Skeletal muscle cell (primary cell): ENCODE measurements at places on chromosomes 11 and 22.

DNA sequence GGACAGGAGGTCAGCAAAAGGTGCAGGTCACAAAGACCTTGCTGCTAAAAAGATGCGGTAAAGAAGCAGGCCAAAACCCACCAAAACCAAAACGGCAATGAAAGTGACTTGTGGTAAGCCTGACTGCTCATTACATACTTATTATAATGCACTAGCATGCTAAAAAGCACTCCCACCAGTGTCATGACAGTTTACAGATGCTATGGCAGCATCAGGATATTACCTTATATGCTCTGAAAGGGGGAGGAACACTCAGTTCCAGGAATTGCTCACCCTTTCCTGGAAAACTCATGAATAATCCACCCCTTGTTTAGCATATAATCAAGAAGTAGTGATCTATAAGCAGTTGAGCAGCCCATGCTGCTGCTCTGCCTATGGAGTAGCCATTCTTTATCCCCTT is 45.2 kb upstream of the SLC5A12 start:
- no peak for DNase-seq

GRCh38 chr11:111698852-111699559 is 67.2 kb downstream of the PPP2R1B start:
- DNase-seq = peak; percentile 46

- no peak for DNase-seq
Measured at GRCh38 chr11:119531056-119531455, 108.1 kb upstream of the THY1 start.

GRCh38 chr22:24120044-24120443 is 61.2 kb upstream of the SUSD2 start:
- DNase-seq = no peak

- no peak for DNase-seq
Measured at GRCh38 chr11:70694371-70694770, 296.0 kb downstream of the CTTN start.

GRCh38 chr11:130087294-130087926 is 17.7 kb downstream of the APLP2 start:
- no peak for DNase-seq

- no peak for DNase-seq
Measured at GRCh38 chr11:60899977-60900376, 6.4 kb downstream of the PRPF19 start.

GRCh38 chr11:119481667-119482400 is 58.9 kb upstream of the THY1 start:
- DNase-seq = no peak

GRCh38 chr22:45908961-45909360 is 68.0 kb downstream of the WNT7B start:
- DNase-seq = no peak

- DNase-seq = no peak
Measured at GRCh38 chr22:28900379-28900925, 17.1 kb downstream of the ZNRF3 start.

DNA sequence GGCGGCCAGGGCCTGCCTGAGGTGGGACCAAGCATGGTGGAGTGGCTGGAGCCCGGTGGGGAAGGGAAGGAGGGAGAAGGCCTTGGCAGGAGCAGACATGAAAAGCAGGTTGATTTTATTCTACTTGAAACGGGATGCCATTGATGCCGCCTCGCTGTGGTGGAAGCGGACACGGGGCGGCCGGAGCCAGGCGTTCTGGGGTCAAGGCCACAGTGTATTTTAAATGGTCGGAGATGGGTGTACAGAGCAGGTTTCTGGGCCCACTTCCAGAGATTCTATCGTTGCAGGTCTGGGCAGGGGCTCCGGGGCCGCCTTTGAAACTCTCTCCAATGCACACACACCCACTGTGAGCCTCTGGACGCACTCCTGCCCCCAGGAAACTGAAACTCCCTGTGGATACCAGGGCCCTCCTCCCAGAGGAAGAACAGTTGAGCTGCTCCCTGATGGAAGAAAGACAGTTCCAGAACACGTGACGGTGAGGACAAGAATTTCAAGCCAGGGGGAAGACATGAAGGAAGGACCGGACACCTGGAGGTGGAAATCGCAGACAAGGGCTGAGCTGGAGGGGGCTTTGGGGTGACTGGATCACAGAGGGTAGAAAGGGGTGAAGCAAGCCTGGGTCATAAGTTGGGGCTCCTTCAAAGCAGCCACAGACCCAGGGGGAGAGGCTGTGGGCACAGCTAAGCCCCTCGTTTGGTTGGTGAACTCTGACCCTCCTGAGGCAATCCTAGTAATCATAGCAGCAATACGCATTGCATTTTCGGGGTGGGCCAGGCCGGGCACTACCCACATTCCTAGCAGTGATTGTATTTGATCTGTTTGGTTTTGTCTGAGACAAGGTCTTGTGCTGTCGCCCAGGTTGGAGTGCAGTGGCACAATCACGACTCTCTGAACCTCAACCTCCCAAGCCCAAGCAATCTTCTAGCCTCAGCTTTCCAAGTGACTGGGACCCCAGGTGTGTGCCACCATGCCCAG is 12.3 kb upstream of the LINC01488 start:
- DNase-seq = no peak

DNA sequence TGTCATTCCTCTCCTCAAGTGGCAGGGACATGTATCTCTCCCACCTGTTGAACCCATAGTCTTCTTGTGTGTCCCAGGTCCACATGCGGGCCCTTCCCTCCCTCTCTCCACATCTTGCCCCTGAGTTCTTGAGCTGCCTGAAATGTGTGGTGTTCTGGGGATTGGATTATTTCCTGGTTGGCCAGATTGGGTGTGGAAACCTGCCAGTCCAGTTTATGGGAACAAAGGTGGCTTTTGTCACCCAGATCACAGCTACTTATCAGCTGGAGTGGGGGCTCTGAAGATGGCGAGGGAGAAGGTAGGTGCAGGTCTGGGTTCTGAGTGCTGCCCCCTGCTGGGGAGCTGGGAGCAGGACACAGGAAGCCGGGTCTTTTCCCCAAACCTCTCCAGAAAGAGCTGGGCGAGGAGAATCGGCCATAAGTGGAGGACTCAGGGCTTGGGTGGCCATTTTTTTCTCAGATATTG is 14.2 kb downstream of the DTX4 start:
- DNase-seq = no peak

DNA sequence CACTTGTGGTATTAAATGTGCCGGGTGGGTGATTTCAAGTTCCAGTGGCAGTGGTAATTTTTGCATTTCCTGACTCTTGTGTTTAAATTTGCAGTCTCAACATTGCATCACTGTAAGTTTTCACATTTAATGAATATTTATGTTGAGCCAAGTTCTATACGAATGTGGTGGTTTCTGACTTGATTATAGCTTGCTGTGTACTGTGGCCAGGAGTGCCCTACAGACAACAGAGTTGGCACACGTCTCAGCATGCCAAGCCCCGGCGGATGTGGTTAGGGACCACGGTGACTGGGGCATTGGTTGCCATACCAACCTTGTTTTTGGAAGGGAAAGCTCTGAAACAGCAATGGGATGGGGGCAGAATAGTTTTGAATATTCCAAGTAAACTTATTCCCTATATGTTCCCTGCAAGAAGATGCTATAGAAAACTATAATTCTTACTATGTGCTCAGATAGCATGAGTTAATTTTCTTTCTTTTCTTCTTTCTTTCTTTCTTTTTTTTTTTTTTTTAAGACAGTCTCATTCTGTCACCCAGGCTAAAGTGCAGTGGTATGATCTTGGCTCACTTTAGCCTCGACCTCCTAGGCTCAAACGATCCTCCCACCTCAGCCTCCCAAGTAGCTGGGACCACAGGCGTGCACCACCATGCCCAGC is 16.0 kb downstream of the ZNRF3 start:
- no peak for DNase-seq

GRCh38 chr11:123426789-123427188 is 3.3 kb upstream of the GRAMD1B start:
- no peak for DNase-seq

DNA sequence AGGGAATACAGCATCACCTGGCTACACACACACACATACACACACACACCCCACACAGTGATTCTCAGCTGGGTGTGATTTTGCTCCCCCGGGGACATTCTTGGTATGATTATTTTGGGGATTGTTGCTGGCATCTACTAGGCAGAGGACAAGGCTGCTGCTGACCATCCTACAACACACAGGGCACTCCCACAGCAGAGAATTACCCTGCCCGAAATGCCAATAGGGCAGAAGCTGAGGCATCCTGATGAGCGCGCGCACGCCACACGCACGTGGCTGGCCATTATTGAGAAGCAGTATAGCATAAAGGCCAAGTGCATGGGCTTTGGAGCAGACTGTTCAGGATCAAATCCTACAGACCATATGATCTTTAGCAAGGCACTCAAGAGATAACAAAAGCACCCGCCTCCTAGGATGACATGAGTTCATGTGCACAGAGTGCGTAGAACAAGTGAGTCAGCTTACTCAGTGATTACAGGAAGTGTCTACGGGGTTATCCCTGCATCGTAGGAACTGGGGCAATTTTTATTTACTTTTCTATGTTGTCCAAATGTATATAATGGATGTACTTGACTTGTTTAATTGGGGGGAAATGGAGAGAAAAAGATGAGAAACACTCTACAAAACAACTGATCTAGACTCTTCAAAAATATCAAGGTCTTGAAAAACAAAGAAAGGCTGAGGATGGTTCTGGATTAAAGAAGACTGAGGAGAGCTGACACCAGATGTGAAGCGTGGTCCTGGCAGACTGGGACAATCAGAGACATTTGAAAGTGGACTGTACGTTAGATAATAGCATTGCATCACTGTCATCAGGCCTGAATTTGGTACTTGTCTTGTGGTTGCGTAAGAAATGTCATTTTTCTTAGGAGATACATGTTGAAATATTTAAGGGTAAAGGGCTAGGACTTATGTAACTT is 7.2 kb upstream of the EHD1 start:
- peak; percentile 57 for DNase-seq

DNA sequence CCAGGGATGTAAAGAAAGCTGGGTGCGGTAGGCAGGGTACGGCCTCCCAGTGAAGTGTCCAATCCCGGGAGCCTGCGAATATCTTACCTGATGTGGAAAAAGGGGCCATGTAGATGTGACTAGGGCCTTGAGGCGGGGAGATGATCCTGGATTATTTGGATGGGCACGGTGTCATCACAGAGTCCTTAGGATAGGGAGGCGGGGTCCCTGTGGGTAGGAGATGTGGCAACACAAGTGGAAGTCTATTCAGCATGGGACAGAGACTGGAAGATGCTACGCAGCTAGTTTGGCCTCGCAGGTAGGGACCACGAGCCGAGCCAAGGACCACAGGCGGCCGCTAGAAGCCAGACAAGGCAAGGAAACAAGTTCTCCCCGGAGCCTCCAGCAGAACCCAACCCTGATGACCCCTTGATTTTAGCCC is 46.4 kb upstream of the SHANK2 start:
- DNase-seq = no peak

- DNase-seq = no peak
Measured at GRCh38 chr11:21289686-21290085, 620.3 kb downstream of the NELL1 start.

- no peak for DNase-seq
Measured at GRCh38 chr11:92941676-92942571, 27.5 kb upstream of the MTNR1B start.

DNA sequence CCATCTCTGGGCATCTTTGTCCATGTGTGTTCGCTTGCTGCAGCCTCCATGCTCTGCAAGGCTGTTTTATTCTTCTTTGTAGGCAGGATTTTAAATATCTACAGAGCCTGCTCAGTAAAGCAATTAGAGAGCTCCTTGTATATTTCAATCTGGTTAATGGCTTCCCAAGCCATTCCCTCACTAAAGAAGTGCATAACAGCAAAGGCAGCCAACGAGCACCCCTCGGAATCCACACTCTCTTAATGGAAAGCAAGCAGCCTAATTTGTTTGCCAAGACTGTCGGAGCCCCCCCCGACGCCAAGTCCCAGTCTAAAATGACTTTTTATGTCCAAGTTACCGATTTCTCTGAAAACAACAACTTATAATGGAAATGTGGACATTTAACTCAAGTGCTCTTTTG is 123.6 kb downstream of the ARL14EP start:
- DNase-seq = no peak

DNA sequence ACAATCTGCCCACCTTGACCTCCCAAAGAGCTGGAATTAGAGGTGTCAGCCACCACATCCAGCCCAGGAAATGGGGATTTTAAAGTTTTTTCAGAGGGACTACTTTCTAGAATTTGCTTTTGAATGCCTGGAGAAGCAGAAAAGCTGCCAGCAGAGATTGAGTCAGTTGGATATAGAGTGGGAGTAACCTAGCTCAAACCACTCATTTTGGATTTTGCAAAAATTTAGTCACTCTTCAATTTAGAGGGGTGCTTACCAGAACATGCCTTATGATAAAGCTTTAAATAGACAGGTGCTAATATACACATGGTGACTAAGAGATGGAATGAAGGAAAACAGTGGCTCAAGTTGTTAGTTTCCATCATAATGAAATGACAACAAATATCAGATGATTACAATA is 26.5 kb upstream of the PSMA1 start:
- no peak for DNase-seq

DNA sequence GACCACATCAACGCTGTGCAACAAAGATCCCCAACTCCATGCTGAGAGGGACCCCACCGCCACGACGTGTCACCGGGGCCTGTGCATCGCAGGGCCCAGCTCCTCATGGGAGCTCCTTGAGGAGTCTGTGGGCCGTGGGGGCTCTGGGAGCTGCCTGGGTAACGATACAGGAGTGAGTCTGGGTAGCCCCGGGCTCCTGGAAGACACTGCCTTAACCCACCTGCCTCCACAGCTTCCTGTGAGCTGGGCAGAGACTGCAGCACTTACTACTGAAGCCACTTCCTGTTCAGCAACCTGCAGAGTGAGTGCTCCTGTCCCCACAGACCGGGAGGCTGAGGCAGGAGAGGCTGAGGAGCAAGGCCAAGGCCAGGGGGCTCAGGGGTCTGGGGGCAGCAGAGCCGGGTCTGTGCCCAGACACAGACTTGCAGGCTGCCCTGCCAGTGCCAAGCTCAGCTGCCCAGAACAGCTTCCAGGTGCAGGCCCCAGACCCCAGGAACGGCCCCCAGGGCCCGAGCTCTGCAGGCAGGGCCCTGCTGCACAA is 226.7 kb downstream of the BRD1 start:
- no peak for DNase-seq

- no peak for DNase-seq
Measured at GRCh38 chr11:78312712-78313111, 104.9 kb downstream of the GAB2 start.

GRCh38 chr11:116518141-116518540 is 254.6 kb downstream of the BUD13 start:
- DNase-seq = no peak

DNA sequence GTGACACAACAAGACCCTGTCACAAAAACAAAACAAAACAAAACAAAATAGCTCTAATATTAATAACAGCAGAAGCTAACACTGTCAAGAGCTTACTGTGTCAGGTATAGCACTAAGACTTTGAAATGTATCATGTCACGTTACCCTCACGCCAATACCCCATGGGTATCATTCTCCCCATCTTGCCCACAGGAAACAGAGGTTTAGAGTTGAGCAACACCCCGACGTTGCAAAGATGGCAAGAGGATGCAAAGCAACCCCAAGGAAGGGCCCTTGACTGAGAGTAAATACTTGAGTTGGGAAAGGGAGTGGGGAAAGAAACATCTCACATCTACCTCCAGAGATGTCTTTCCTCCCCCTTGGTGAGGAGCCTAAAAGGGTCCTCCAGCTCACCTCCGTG is 366.8 kb downstream of the LARGE1 start:
- DNase-seq = no peak
